ENCODE measurements at places on chromosomes 7 and 10. TPM values are rescaled to one million over a fixed set of nuclear protein-coding genes. Genes with fewer than 3 reads are reported as not detected.

FAM241B gene
- 18.6 TPM for total RNA-seq

FEZF1 gene
- total RNA-seq = 12.9 TPM

DNA sequence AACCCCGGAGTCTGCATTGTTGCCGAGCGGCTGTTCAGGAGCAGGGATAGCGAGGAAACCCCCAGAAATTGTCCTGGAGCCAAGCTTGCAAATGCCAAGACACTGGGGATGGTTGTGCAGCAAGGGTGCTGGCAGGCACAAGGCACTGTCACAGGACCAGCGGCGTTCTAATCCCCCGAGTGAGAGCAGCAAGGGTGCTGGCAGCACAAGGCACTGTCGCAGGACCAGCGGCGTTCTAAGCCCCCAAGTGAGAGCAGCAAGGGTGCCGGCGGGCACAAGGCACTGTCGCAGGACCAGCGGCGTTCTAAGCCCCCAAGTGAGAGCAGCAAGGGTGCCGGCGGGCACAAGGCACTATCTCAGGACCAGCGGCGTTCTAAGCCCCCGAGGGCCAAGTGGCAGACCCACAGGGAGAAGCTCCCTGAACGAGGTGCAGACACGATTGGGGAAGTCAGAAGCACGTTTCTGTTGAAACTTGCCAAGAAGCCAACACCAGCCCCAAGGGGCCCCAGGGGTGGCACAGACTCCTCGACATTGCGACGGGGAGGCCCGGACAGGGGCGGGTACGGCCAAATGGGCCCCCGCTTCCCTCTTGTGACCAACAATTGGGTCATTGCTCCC is 40.4 kb upstream of the INPP5A start:
- DNase-seq = no peak

- DNase-seq = no peak
These were observed 45.4 kb upstream of the PRKCQ start for GRCh38 chr10:6625428-6625827.

- no peak for DNase-seq
These were observed 43.3 kb downstream of the CNOT4 start for GRCh38 chr7:135466442-135467206.

DNA sequence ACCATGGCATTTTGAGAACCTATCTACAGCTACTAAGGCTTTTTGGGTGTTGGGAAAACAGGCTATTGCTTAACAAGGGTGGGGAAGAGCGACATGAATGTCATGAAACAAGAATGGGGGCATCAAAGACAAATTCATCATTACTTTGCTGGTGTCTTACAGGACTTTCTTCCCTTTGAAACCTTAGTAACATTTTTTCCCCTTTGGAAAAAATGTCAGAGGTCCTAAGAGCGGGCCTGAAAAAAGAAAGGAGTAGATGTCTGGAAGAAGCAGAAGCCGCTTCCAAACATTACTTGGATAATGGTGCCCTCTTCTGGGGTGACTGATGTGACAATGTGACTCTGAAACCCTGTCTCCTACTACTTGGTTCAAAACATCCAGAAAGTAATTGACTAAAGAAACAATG is 3.8 kb upstream of the DDX50 start:
- no peak for DNase-seq

CEP41 gene
- 12.8 TPM for total RNA-seq

ELN gene
- 5.6 TPM for total RNA-seq

TCF7L2 gene
- total RNA-seq = 67.3 TPM

- no peak for DNase-seq
These were observed 15.8 kb downstream of the CPA1 start for GRCh38 chr7:130396109-130396508.

DNA sequence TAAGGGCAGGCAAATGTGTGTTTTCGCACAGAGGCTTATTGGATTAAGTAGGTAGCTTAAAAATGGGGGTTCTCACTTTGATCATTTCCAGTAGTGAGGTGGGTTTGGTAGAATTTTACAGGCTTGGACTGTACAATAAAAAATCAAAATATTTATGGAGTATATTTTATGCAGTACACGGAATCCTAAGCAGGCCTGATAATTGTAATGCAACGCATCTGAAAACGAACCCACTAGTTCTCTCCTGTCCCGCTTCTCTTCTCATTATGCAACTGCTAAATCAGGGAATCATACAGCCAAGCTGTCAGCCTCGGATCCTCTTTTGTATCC is 377 bp upstream of the POLR1F start:
- DNase-seq = no peak

DNA sequence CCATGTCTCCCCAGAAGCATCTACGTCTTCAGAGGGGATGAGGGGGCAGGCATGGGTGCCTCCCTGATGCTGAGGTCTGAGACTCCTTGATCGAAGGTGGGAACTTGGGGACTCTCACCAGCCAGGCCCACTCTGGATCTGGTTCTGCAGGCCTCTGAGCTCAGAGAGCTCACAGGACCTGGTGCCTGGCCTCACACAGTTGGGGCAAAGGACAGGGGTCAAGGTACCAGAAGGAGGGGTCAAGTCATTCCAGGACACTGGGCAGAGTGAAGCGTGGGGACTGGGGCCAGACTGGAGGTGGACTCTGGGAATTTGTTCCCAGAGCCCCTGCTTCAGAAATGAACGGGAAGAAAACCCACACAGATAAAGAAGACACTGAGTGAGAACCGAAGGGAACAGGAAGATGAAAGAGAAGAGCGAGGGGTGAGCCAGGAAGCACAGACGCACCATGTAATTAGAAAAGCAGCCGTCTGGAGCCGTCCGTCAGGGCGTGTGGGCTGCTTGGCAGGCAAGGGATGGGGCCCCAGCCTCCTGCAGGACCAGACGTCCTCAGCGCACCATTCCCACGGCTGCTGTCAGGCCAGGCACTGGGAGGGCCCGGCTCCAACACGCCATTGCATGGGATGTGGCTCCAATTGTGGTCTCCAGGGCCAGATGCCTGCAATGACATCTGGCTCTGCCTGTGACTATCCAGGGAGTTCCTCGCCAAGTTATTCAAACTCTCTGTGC is 47.7 kb downstream of the ZCCHC24 start:
- DNase-seq = no peak

- no peak for DNase-seq
These were observed 436.0 kb downstream of the PAXIP1 start for GRCh38 chr7:154566877-154567276.

DNA sequence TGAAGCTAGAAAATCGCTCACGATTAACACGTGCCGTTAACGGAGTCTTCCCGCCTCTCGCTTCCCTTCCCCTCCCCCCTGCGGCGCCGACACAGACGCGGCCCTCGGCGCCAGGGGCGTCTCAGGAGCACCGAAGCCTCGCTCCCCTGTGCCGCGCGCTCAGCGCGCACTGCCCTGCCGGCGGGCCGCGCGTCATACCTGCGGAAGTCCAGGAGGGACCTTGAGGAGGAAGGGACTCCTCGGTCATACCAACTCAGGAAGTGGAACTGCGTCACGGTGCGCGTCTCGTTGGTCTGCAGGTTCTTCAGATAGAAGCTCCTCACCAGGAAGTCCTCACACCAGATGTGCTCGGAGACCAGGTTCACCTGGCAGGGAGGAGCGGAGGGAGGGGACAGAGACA is 239.6 kb downstream of the DNAJB6 start:
- no peak for DNase-seq

TSPAN15 gene
- 11.6 TPM for total RNA-seq

- DNase-seq = no peak
These were observed 51.9 kb downstream of the THSD7A start for GRCh38 chr7:11779864-11780674.

- DNase-seq = no peak
These were observed 85.4 kb downstream of the PTPRN2 start for GRCh38 chr7:158502068-158502750.

DNA sequence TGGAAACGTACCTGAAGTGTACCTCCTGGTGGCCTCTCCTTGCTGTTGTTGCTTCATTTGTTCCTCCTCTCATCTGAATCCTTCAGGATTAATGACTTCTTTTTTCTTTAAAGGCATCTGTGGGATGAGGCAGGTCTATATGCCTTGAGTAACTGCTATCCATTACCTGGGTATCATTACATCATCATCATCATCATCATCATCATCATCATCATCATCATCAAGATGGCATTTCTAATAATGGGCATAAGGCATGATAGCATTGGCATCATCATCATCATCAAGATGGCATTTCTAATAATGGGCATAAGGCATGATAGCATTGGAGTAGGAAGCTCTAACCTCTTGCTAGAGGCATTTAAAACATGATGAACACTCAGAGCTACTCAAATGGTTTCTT is 59.9 kb downstream of the CFAP58 start:
- DNase-seq = no peak

ZNF107 gene
- 31.0 TPM for total RNA-seq

HOXA5 gene
- not detected for total RNA-seq

DNA sequence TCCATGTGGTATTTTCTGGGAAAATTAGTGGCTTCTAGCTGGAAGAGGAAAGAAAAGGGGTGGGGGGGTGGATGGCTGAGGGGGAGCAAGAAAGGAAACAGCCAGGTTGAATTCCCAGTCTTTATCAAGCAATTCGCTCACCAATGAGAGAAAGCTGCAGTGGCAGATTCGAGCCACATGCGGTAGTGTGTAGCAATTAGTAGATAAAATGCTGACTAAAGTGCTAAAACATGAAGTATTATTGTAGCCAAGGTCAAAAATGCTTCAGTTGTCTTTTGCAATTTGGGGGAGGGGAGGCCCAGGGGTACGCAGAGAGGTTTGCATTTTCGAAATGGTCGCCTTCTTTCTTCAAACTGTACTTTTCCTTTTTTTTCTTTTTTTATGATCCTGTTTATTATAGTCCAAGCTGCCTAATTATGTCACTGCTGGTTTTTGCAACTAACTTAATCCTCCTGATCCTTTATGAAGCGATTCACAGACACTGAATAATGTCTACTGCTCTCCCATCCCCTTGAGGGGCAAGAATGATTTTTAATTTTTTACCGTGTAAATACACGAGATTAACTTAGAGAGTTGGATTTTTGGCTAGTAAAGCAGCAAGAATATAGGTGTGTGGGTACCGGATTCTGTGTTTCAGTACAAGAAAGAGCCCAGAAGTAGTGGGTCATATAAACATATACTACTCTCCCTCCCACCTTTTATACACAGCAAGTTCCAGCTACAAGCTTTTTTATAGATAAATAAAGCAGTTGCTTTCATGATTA is 3.6 kb upstream of the ARID5B start:
- DNase-seq = no peak

- peak; percentile 54 for DNase-seq
These were observed 26.1 kb upstream of the CCNJ start for GRCh38 chr10:96017191-96017687.

DNA sequence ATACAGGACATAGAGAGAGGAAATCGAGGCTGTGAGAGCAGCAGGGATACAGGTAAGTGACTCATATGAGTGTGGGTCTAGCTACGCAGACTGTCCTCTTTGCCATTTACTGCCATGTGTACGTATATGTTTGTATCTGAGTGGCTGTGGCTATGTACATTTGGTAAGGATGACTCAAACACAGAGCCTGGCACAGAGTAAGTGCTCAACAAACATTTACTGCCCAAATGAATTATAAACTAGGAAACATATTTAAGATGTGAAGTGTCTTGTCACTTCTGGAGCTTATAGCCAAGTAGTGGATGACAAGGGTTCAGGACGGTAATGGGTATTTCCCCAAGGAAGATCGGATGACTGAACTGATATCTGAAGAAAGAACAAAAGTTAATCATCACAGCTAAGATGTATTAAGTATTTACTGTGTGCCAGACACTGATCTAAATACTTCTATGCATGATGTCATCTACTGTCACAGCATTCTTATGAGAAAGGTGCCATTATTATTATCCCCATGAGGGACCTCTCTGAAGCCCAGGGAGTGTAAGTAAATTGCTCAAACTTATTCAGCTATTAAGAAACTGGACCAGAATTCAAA is 6.0 kb downstream of the MRPL43 start:
- no peak for DNase-seq

COL17A1 gene
- total RNA-seq = 1.9 TPM

DNA sequence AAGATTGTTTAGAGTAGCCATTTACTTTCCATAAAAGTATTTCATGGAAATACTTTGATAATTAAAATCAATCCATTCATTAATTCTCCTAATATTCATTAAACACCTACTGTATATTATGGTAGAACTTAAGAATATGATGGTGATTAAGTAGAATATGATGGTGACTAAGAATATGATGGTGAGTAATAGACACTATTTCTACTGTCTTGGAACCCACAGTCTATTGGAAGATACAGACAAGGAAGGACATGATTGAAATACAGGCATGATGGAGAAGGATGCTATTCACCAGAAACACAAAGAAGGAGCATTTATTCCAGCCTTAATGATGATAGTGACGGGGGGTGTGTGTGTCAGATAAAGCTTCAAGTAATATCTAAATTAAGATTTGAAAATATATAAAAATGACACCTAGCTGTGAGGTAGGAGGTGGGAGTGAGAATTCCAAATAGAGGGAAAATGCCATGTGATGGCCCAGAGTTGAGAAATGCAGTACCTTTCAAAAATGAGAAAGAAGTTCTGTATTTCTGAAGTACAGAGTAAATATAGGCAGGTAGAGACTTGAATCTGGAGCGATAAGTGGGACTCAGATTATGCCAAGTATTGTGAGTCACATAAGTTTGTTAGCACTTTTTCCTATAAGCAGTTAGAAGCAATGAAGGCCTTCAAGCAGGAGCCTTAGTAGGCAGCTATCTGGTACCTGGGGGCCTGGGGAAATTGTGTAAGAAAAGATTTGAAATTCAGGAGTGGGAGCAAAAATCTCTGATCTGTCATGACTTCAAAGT is 12.5 kb upstream of the CDK13 start:
- no peak for DNase-seq

GRCh38 chr7:107002126-107002525 is 42.4 kb upstream of the PRKAR2B start:
- no peak for DNase-seq

OR2A42 gene
- total RNA-seq = not detected

GRCh38 chr7:35753761-35754603 is 46.9 kb upstream of the SEPTIN7 start:
- DNase-seq = no peak

SORBS1 gene
- total RNA-seq = 36.3 TPM

- DNase-seq = no peak
These were observed 74.9 kb downstream of the VWC2 start for GRCh38 chr7:49848211-49848841.

DNA sequence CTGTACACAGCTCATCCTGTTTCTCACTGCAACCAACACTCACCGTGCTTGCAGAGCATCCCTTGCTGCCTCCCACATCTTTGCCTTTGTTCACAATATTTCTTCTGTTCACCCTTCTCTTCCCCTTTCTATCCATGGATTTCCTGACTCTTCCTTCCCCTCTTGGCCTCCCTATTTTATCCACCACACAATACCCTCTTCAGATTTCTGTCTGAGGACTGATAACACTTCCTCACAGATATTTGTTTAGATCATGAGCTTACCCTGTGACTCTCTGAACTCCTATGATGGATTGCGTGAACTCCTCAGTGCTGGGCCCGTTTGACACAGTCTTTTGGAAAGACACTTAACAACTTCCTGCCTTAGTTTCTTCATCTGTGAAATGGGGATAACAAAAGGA is 62.8 kb upstream of the GPR158 start:
- DNase-seq = no peak

GRCh38 chr7:16693601-16694318 is 47.8 kb downstream of the BZW2 start:
- DNase-seq = no peak

DNA sequence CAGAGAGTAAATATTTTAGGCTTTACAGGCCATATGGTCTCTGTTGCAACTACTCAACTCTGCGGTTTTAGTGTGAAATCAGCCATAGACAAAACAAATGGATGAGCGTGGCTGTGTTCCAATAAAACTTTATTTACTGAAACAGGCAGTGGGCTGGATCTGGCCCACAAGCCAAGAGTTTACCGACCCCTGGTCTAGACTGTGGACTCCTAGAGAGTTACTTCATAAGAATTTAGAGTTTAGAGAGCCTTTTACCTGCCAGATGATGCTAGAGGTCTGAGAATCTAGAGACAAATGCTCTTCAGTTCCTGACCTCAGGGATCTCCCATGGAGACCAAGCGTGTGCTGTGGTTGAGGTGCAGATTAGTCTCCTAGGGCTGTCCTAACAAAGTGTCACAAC is 174.8 kb downstream of the PTEN start:
- DNase-seq = no peak
